NCI-H146 (cell line): ENCODE measurements at places on chromosomes 5 and 9.

- no peak for DNase-seq
Observed at GRCh38 chr5:180601591-180602480, 10.5 kb upstream of the SCGB3A1 start.

- peak; percentile 88 for DNase-seq
Observed at GRCh38 chr5:135213466-135214239, 179.6 kb upstream of the PITX1 start.

- no peak for DNase-seq
Observed at GRCh38 chr5:142972064-142972570, 201.9 kb downstream of the ARHGAP26 start.

- DNase-seq, result peak; percentile 63
Observed at GRCh38 chr5:17620627-17621026, 10.4 kb downstream of the TAF11L12 start.

DNA sequence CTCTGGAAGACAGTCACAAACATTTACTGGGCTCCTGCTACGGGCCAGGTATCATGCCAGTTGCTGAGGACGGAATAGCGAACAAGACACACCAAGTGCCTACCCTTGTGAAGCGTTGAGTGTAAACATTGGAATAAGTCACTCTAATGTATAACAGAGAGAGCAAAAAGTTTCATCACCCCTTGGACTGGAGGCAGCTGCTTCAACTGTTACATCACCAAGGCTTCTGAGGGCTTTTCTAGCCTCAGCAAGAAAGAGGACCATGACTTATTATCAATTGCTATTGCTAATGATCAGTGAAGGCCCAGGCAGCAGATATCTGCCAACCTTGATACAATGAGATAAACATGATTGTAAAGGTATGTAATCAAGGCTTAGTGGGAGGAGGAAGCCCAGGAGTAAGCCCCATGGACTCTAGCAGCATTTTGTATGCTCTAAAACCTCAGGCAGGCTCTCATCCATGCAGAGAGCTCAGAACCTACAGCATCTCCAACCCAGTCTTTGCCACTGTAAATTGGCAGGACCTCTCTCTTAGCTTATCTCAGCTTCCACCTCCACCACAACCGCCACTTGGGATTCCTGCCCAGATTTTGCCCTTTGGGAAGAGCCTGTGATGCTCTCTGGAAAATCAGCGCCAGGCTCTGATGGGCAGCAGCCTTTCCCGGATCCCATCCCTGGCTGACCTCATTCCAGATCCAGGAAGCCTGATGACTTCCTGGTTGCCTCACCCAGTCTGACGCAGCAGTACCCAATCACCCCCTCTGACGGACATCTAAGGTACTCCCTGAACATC lies 54.5 kb downstream of the ADAM19 start:
- DNase-seq, result no peak

GRCh38 chr9:124011460-124012301 lies at the start of gene LHX2:
Gene LHX2, plus strand, starts transcription at chr9:124011768. Its CDS starts 581 bp downstream, at chr9:124012349.
- DNase-seq, result peak; percentile 93

DNA sequence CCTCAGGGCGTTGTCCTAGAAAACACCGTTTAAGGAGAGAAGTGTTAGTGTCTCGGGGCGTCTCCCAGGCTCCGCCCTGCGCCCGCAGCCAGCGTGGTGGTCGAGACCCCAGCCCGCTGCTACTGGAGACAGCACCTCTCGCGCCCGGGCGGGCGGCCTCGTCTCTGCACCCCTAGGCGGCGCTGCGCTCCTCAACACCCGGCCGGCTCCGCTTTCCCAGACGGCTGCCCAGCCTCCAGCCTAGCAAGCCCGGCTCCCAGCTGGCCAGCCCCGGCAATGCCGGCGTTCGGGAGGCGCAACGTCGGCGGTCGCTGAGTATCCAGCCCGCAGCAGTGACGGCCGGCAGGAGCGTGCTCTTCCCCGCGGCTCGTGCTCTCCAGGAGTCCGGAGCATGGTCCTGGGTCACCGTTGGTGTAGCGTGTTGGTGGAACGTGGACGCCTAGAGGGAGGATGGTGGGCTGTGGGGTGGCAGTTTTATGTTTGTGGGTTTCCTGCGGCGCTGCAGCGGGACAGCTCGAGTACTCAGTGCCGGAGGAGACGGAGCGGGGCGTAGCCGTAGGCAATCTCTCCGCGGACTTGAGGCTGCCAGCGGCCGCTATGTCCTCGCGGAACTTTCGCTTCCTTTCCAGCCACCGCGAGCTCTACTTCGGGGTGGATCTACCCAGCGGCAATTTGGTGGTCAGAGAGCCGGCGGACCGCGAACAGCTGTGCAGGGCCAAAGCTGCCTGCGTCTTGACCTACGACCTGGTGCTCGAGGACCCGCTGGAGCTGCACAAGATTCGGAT lies 536 bp downstream of the PCDHAC1 start:
- peak; percentile 84 for DNase-seq

- DNase-seq, result peak; percentile 34
Observed at GRCh38 chr9:91775011-91775707, 174.9 kb downstream of the ROR2 start.

- DNase-seq, result no peak
Observed at GRCh38 chr5:33537240-33537639, 96.5 kb downstream of the TARS1 start.

DNA sequence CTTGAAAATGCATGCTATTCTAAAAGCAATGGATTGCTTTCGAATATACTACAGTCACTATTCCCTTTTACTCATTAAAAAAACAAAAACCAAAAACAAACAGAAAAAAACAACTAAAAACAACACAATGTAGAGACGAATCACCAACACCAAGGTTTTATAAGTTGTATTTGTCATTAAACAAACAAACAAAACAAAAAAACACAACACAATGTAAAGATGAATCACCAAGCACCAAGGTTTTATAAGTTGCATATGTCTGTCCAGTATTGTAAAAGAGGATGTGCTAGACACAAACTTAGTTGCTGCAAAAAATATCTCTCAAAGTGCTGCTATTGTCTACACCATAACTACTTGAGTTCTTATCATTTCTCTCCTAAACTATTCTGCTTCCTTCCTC lies 1269.2 kb downstream of the EFNA5 start:
- DNase-seq, result no peak

DNA sequence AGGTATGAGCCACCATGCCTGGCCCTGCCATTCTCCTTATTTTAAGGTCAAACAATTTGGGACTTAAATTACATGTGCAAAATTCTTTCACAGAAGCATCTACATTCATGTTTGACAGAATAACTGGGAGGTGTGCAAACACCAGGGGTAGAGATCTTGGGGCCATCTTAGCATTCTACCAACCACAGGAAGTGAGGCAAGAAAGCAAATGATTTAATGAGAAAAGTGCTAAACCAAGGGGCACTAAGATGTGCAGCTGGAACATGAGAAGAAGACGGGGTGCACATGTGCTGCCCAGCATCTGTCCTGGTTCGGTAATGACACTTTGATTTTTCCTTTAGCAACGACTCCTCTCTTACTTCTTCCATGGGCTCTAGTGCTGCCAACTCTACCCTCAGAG lies 1.2 kb upstream of the F12 start:
- no peak for DNase-seq

DNA sequence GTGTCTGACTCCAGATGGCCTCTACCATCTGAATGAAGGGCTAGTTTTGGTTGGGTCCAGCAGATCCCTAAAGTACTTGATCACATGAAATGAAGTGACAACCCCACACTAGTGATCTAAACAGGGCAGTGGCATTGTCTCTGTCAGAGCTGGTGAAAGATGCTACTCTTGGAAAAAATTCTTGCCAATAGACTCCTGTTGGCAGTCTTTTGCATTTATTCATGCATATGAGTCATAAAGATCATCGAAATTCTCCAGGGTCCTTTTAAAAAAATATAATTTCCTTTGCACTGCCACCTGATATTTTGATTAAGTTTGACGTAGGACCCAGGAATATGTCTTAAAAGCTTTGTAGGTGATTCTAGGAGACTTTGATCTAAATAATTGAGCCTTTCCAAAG lies 135.1 kb upstream of the ELL2 start:
- no peak for DNase-seq

DNA sequence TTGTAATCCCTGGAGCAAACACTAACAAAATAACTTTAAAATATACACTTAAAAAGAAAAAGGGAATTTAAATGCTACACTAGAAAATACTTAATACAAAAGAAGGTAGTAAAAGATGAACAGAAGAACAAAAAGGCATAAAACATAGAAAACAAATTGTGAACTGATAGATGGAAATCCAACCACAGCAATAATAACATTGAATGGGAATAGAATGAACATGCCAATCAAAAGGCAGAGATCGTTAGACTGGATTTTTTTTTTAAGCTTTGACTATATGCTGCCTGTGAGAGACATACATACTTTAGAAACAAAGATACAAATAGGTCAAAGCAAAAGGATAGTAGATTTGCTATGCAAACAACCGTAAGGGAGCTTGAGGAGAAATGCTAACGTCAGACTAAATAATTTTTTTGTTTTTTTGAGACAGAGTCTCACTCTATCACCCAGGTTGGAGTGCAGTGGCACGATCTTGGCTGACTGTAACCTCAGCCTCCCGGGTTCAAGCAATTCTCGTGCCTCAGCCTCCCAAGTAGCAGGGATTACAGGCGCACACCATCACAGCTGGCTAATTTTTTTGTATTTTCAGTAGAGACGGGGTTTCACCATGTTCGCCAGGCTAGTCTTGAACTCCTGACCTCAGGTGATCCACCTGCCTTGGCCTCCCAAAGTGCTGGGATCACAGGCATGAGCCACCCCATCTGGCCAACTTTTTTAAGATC lies 6.5 kb downstream of the ABO start:
- DNase-seq, result no peak

- DNase-seq, result peak; percentile 67
Observed at GRCh38 chr5:16552666-16553343, 64.0 kb downstream of the RETREG1 start.

DNA sequence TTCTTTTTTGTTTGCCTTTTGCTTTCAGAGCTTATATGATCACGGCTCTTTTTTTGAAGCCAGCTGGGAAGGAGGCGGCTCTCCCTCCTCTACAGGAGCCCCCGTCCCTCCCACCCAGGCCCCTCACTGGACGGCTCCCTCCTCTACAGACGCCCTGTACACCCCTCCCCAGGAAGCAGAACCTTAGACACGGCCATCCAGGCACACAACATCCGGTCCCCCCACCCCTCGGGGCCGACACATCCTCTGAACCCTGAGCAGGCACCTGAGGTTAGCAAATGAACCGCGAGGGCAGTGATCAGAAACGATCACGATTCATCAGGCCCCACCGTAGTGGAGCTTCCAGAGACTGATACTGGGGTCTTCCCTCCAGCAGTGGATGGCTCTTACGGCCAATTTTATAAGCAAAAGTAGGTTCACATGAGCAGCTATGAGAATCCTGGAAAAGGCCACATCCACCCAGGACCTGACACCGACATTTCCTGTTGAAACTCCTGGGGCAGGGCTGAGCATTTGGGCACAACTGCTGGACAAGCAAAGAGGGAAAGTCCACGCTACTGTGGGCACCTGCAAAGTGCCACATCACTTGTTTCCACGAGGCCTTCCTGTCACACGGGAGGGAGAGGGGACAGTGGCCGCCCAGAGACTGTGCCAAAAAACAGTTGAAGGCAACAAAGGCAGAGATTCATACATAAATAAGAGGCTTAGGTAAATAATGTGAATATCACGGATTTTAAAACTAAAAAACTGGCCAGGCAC lies 78.9 kb downstream of the SEMA4D start:
- DNase-seq, result no peak

DNA sequence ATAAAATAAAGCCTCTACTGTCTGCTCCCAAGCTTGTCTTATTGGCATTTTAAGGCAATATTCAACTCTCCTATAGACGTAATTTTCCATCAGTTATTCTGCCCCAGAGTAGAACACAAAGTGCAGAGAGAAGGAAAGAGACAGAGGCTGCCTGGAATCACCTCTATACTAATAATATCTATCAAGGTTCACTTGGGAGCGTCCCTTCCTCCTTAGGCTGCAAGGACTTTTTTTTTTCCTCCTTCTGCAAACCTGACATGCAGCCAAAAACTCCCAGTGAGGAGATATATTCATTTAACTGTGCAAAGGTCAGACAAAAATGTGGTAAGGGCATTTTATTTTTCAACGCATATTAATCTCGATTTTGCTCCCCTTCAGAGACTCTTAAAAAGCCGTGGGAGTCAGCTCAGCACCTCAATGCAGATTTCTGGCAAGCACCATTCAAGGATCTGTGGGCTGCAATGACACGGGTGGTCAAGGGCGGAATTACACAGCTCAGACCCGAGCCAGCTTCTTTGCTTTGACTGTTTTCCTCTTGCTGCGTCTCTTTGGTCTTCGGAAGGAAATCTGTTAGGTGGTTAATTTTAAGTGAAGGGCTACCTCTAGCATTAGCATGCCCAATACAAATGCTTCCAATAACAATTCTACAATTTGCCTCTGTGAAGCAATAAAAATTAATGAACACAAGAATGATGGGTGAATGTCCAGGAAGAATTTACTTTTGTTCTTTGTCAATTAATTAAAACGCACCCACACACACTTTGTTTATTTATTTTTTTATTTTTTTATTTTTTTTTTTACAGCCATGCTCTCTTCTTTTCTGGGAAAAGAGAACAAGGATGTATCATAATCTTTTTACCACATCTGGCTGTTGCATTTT lies 587.7 kb upstream of the GRAMD2B start:
- DNase-seq, result peak; percentile 6

DNA sequence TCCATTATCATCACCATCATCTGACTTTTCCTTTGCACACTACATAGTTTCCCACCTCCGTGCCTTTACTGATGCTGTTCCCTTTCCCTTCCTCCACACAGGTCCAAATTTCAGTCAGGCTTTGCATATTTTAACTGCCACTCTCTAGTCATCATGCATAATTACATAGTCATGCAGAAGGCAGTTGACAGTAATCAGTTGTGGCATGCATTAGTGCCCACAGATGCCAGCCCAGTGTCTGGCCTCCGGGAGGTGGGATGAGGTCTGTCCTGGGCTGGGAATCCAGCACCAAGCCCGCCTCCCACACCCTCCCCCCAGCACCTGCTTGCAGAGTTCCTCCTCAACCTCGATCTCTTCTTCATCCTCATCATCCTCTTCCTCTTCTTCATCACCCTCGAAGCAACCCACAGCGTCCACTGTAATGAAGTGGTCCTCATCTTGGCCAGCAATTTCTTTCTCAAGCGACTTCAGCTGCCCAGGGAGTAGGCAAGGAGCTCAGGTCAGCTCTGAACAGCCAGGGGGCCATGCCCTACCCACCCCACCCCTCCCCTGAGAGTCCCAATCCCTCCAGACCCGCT lies 8.8 kb downstream of the BBLN start:
- DNase-seq, result no peak

- no peak for DNase-seq
Observed at GRCh38 chr5:1005904-1006655, 2.5 kb upstream of the NKD2 start.

- DNase-seq, result no peak
Observed at GRCh38 chr5:16454686-16455085, 10.9 kb downstream of the ZNF622 start.

GRCh38 chr9:128282500-128282899 lies 6.4 kb downstream of the SWI5 start:
- DNase-seq, result no peak

DNA sequence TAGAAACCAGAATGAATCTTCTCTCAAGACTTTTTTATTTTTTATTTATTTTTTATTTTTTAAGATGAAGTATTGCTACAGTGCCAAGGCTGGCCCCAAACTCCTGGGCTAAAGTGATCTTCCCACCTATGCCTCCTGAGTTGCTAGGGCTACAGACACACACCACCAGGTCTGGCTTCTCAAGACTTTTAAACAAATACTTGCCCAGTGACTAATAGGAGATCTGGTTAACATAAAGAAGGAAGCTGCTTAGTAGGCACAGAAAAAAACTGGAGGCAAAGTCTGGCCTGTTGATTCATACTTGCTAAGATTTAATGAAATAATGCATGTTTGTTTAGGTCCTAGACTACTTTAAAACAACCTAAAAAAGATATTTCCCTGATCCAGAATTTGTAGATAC lies 43.8 kb downstream of the SLC38A9 start:
- DNase-seq, result no peak
